Glutamatergic neuron (in vitro differentiated cells): ENCODE measurements at places on chromosomes 12 and 14.

- DNase-seq: no peak
These were observed 617.5 kb downstream of the VRK1 start for GRCh38 chr14:97414718-97415098.

- no peak for DNase-seq
These were observed 974.5 kb upstream of the FLRT2 start for GRCh38 chr14:84555493-84555892.

DNA sequence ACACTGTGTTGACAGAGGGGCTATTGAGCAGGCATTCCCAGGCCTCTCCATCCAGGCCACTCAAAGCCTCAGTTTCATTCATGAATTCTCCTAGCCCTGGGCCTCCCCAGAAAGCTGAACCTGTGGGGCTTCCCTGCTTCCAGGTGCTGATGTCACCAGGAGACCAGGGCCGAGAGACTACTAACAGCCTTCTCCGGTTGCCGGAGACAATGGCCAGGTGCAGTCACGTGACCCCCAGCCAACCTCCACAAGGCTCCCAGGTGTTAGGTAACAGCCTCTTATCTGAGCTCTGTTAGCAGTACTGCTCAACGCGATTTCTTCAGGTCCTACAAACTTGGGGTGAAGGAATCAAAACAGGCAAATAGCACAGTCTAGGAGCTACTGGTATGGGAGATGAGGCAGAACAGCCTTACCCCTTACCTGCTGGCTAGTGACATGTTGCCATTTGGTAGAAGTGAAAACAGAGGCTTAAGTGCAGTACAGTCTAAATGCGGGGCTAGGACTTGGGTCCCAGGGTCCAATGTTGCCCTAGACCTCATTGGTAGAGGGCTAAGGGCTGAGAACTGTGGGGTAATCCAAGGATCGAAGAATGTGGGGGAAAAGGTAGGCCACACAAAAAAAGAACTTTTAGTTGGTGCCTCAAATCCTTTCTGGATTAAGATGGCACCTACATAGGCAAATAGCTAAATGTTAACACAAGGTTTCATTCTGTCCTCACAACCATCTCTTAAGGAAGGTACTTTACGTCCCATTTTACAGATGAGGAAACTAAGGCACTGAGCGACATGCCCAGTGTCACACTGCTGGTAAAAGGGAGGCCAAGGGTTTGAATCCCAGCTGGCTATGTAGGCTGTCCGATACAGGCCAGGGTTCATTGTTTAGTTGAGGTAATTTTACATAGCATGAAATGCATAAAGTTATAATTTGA lies 3.8 kb downstream of the CCDC88C start:
- DNase-seq: no peak

- DNase-seq: no peak
These were observed 55.7 kb upstream of the PTGR2 start for GRCh38 chr14:73795974-73796373.

- DNase-seq: no peak
These were observed 51.4 kb downstream of the MRPL42 start for GRCh38 chr12:93518725-93519124.

GRCh38 chr14:81936348-81936747 lies 402.7 kb upstream of the SEL1L start:
- no peak for DNase-seq
